ENCODE measurements at places on chromosomes 3 and 15.
A peak's percentile ranks its signal among the peaks of the same experiment; 100 is the strongest.

GRCh38 chr15:85759376-85759775 lies 35.3 kb downstream of the KLHL25 start:
- DNase-seq = no peak

- no peak for DNase-seq
Measured at GRCh38 chr3:177640319-177640965, 443.2 kb upstream of the TBL1XR1 start.

GRCh38 chr3:38368238-38368637 lies 21.7 kb downstream of the XYLB start:
- DNase-seq = no peak

DNA sequence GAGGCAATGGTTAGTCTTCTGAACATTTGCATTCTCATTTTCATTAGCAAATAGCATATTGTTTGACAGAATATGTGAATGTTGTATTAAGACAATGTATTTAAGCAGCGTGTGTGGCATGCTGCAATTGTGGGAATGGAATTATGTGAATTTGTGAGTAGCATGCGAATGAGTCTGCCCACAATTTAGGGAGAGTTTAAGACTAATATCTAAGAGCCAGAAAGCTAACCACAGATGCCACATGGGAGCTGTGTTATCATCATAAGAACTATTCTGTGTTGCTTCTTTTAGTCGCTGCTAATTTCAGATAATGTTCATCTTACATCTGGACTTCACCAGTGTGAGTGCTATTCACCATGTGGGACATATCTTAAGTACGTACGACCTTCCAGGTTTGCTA lies 494.5 kb downstream of the RBMS3 start:
- DNase-seq = peak; percentile 41

- no peak for DNase-seq
Measured at GRCh38 chr15:79209690-79210089, 72.8 kb upstream of the ANKRD34C start.

DNA sequence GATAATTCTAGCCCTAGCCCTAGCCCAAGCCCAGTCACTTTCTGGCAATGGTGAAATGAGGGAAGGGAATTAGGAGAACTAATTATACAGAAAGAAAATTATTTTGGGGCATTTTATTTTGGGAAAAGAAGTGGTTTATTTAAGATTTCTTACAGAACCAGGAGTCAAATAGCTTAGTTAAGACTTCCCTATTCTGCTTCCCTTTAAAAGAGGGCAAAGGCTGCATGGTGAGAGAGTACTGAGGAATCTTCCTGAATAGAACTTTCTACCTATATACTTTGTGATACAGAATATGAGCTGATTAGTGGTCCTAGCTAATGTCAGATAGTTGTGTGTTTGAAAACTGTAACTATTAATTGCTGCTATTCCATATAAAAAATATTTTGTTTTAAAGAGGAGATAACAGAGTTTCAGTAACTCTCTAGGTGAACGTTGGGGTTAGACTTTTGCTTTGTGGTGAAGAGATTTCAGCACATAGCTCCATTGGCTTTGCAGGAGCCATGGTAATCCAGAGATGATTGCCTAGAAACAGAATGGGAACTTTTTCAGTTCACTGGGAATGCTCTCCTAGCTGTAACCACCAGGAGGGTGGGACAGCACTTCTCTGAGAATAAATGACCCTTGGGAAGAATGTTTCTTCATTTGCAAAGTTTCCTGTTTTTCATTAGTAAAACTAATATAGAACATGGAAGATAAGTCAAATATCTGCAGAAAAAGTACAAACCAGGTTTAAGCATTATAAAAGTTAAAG lies 5.3 kb upstream of the GCSAM start:
- no peak for DNase-seq

DNA sequence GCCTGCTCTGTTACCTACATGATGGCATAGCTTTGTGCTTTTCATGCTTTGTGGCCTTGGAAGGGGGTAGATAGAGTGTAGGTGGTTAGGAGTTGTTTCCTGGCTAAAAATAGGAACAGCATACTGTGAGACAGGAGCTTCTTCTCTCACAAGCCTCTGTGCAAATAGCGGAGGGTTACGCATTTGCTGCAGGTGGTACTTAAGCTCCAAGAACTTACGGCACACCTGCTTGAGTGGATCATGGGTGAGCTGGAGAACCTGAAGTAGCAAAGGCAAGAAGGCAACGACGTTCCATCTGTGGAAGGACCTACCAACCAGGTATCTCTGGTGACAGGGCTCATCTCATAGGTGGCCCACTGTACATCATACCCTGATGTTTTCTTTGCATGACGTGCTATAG lies 66.0 kb downstream of the ST6GAL1 start:
- no peak for DNase-seq

DNA sequence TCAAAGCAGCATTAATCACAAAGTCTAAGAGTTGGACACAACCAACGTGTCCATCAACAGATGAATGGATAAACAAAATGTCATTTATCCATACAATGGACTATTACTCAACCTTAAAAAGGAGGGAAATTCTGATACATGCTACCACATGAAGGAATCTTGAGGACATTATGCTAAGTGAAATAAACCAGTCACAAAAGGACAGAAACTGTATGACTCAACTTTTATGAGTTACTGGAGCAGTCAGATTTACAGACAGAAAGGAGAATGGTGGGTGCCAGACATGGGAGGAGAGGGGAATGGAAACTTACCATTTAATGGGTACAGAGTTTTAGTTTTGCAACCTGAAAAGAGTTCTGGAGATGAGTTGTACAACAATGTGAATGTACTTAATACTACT lies 43.0 kb upstream of the SEC13 start:
- DNase-seq = no peak

DNA sequence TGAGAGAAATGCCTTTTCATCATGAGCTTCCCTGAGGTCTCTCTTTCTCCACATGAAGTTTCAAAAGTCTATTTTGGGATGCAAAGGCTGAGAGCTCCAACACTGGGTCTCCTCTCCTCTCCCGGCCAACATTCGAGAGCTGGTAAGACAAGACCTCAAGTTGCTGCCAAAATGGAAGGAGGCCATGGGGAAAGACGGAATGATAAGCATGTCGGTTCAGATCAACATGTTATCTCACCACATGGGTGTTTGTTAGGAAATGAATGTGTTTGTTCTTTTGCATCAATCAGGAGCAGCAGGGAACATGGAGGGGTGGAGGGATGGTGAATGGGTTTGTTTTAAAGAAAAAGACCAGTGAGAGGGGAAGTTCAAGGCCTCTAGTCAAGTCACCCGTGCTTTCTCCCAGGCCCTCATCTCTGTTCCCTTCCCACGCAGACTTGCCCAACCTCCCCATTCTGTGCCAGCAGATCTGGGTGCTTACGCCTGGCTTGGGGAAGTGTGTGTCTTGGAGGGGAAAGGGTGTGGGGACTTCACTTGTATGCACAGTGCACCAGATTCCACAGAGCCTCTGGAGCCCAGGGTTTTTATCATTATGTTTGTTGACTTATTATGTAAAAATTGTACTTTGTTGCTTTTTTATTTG lies 23.5 kb upstream of the ATP10A start:
- peak; percentile 61 for DNase-seq

- DNase-seq = peak; percentile 11
Measured at GRCh38 chr3:35944926-35945710, 305.8 kb downstream of the ARPP21 start.

DNA sequence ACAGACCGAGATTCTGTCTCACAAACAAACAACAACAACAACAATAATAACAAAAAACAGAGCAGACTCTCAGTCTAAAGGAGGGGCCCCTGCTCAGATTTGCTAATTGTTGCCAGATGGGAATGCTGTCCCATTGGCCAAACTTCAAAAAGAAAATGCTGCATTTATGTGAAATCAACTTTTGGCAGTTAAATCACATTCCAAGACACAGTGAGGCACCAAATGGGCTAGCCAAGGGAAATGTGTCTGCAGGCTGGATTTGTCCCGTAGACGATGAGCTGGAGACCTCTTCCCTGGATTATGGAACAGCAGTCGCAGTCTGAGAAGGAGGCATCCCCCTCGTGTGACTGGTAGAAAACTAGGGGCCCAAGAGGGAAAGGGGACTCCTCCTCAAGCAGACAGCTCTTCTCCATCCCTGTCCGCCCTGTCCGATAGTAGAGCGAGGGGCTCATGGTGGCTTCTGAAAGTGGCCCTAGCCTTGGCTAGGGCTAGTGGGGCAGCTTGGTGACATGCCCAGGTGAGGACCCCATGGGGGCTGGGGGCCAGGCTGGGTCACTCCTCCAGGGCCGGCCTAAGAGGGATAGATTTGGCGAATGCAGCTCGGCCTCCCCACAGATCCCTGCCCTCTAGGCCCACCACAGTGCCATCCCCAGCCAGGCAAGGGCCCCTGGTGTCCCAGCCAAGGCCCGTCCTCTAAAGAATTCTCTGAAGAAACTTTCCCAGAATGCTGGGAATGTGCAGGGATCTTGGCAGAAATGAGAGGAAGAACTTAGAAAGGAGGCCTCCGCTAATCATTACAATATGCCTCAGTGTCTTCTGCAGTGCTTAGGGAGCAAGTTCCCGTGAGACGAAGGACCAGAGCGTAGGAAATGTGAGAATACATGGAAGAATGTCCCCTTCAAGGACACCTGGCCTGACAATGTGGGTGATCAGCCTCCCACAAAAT lies 2.0 kb downstream of the SLC22A14 start:
- DNase-seq = peak; percentile 59

DNA sequence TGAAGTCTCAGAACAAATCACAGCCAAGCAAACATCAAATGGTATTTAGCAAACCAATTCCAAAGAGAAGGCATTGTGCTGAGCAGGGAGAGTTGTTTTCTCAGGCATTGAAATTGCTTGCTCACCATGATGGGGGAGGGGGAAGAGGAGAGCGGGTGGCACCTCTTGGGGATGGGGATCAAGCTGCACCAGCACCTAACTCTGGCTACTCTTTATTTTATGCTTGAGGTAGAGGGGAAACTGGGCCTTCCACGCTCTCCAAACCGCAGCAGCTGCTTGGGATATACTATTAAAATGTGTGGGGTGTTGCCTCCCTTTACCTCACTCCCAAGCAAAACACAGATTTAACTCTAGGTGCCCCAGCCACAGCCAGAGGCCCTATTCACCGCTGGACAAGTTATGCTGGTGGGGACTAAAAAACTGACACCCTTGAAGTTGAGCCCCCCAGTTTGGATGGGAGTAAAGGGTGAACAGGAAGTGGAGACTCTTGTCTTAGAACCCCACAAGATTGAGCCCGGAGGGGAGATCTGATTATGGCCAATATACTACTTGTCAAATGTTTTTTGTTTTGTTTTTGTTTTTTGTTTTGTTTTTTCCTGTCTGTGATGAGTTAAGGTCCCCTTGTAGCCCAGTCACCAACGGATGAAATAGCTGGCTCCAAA lies 5.0 kb upstream of the FOXB1 start:
- no peak for DNase-seq

- no peak for DNase-seq
Measured at GRCh38 chr3:115624901-115625300, 1.6 kb downstream of the GAP43 start.

DNA sequence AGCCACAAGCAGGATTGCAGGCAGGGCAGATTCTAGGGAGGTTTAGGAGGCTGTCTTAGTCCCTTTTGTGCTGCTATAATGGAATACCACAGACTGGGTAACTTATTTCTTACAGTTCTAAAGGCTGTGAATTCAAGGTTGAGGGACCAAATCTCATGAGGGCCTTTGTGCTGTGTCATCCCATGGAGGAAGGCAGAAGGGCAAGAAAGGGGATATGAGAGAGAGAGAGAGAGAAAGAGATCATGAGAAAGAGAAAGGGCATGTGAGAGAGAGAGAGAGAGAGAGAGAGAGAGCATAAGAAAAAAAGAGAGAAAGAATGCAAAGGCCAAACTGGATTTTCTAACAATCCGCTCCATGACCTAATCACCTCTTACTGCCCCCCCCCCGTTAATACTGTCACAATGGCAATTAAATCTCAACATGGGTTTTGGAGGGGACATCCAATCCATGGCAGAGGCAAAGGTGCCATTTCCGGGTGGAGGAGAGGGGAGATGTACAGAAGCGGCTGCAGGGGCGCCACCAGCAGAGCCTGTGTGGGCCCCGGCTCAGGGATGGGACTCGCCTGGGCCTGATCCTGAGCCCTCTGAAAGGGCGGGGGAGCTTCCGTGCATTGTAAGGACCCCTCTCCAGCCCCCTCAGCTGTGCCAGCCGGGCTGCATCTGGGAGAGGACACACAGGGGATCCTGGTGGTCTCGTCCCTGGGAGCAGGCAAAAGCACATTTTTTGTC lies 20.5 kb downstream of the MRPS11 start:
- DNase-seq = no peak

DNA sequence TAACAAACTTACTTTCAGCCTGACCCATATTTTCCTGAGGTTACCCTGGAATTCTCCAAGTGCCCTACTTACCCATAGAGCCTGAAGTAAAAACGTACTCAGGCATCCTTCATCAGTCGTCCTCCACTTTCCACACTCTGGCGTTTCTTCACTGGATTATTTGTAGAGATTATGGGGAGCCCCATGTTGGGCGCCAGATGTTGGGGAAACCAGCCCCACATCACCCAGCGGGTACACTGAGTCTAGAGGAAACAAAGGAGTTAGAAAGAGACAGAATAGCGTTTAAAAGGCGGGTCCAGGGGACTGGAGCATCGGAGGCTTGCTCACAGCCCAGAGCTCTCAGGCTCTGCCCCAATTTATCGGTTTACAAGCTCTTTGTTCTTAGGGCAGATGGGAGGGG lies 9.7 kb upstream of the SLC28A2 start:
- DNase-seq = peak; percentile 18

GRCh38 chr15:76155731-76156130 lies 95.9 kb downstream of the TMEM266 start:
- DNase-seq = no peak

- DNase-seq = no peak
Measured at GRCh38 chr3:41188306-41188705, 11.0 kb upstream of the CTNNB1 start.

- no peak for DNase-seq
Measured at GRCh38 chr3:45979378-45979777, 16.2 kb downstream of the FYCO1 start.

- DNase-seq = no peak
Measured at GRCh38 chr15:79643393-79643792, 211.3 kb downstream of the MINAR1 start.

DNA sequence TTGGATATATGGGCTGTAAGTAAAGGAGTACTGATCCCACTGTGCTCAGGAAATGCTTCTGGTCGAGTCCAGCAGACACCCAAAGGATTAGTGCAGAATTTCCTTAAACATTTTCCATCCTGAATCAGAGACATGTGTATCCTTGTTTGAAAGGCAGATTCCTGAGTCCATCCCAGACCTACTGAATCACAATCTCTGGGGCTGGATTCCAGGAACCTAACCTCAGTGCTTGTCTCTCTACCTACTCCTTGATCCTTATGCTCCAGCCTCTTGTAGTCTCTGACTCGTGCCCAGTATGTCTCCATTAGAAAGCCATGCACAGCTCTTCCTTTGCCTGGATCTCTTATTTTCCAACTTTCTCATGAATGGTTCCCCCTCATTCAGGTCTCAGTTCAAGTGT lies 585.8 kb downstream of the NLGN1 start:
- DNase-seq = peak; percentile 26

All from astrocyte of the hippocampus (primary cell).